ENCODE measurements at places on chromosomes 1 and 21.

- DNase-seq: no peak
Measured at GRCh38 chr1:185062710-185063370, 17.5 kb downstream of the RNF2 start.

GRCh38 chr1:36128126-36128904, 3.3 kb upstream of the COL8A2 start:
- DNase-seq: no peak

GRCh38 chr1:40750451-40750908, 33.1 kb upstream of the KCNQ4 start:
- no peak for DNase-seq

GRCh38 chr1:208449951-208450350, 205.8 kb upstream of the PLXNA2 start:
- no peak for DNase-seq

GRCh38 chr1:63818567-63819325, 44.9 kb downstream of the ROR1 start:
- DNase-seq: no peak

- DNase-seq: no peak
Measured at GRCh38 chr1:209428241-209428921, 155.1 kb upstream of the CAMK1G start.

DNA sequence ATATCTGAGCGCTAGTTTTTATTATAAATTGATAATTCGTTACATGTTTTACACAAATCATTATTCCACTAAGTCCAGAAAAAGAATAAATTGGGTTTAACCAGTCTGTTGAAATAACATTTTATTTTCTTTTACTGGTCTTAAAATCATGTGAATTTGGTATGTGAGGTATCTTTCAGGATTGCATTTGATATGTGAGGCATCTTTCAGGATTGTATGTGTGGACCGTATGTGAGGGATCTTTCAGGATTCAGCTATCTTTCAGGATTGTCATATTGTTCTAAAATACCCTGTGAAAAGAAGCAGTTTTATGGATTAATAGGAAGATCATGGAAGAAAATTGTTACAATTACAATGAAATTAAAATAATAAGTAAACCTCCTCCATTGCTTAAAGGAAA, 42.9 kb downstream of the USP25 start:
- DNase-seq: no peak

DNA sequence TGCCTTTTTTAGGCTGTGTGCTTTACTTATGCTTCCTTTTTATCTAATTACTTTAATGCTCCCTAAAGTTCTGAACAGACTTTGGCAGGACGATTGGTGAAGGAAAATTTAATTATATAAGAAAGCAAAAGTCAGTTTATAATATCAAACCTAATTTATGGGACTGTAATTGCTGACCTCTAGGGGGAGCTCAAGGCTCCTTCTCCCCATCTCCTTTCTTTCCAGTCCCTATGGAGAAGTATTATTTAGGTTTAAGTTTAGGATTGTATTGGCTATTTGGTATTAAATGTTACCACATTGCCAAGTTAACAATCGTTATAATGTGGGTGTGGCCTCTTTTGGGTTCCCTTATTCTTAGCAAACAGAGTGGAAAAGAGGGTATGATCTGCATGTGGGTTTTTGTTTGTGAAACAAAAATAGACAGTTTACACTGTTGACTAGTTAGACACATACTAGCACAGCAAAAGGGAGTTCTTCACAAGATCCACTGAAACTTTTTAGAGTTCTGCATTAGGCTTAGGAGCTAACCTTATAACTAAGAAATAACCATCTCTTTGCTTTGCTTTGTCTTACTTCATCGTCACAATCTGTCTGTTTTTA, 48.2 kb upstream of the TNFSF4 start:
- DNase-seq: peak; percentile 16

DNA sequence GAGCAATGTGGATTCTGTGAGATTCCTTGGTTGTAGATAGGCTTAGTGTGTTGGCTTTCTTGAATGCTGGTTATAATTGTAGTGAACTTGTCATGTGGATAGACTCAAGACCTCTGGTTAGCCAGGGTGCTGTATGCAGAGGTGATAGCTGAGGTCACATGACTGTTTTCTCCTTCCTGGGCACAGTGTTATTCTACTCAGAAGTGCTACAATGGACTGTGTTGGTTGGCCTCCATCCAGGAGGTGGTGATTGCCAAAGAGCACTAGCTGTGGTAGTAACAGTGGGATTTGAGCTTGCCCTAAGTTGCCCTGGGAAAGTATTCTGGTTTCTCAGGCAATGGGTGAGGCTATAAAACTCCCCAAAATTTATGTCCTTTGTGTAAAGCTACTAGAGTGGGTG, 71.6 kb downstream of the SH3BGR start:
- no peak for DNase-seq

GRCh38 chr1:64295136-64295535, 91.7 kb downstream of the UBE2U start:
- no peak for DNase-seq

GRCh38 chr1:71835442-71835813, 446.9 kb downstream of the NEGR1 start:
- no peak for DNase-seq

- no peak for DNase-seq
Measured at GRCh38 chr1:115364780-115365155, 26.7 kb upstream of the NGF start.

DNA sequence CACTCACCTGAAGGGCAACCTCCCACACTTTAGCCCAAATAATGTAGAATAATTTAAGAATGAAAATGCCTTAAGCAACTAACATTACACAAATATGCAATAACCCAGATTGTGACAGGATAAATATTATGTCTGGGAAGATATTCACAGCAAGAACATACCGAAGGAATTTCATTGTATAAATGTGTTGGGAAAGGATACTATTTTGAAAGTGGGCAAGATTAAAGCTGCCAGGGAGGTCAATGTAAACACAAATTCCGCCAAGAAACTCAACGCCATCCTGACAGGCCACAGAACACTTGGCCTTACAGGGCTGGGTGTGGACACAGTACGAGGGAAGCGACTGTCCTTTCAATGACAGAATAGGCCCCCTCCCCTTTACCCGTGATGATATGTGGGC, 173.3 kb downstream of the RUNX1 start:
- DNase-seq: no peak

- peak; percentile 64 for DNase-seq
Measured at GRCh38 chr1:168386949-168387586, 106.4 kb downstream of the TBX19 start.

- DNase-seq: no peak
Measured at GRCh38 chr1:175221557-175222175, 29.1 kb upstream of the KIAA0040 start.

DNA sequence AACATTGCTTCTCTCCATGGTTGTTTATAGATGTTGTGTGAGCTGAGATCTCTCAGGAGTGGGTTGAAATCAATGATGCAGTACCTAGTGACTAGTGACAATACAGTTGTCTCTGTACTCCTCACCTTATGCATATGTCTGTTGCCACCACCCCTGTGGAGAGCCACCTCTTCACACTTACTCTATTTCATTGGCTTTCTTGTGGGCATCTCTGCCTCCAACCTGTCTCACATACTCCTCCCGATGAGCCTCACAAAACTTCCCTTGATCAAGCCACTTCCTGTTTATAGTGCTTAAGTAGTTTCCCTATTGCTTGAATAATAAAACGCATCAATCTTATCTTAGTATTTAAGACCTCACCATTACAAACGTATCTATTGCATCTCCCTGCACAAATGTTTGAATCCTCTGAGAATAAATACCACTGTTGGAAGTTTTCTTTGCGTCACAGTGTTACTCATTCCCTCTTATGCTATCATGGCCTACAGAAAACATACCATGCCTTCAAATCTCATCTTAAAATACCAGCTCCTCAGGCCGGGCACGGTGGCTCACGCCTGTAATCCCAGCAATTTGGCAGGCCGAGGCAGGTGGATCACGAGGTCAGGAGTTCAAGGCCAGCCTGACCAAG, 54.7 kb upstream of the GREM2 start:
- no peak for DNase-seq

DNA sequence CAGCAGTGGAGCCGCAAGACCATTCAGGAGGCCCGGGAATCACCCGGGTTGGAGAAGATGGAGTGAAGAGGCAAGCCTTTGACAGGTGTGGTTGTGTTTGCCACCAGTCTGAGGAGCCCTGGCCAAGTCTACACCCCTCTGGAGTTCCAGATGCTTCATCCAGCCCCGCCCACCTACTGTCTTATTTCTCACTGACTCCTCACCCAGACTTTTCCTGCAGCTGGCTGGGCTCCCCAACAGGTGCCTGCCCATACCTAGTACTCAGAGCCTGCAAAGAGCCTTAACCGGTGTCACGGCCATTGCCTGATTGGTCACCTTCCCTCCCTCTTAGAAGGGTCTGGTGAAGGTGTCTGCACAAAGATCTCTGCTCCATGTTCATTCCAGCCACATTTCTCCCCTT, 16.0 kb downstream of the SLC9A1 start:
- no peak for DNase-seq

- DNase-seq: no peak
Measured at GRCh38 chr1:153560241-153560640, 5.4 kb downstream of the S100A2 start.

DNA sequence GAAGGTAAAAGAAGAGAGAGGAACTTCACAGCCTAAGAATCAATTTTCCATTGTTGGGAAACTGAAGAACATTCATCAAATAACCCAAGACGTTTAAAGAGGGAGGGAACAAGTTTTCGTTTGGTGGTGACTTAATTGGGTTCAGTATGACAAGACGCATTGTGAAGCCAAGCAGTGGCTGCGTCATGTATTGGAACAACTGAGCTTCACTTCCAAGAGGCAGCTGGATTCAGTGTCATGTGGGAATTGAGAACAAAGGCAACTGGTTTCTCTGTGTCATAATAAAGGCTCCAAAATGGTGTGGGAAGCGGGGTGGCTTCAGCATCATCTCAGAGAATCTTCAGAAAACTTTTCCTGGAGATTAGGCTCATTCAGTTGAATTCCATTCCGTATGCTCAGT, 29.8 kb upstream of the RC3H1 start:
- DNase-seq: no peak

DNA sequence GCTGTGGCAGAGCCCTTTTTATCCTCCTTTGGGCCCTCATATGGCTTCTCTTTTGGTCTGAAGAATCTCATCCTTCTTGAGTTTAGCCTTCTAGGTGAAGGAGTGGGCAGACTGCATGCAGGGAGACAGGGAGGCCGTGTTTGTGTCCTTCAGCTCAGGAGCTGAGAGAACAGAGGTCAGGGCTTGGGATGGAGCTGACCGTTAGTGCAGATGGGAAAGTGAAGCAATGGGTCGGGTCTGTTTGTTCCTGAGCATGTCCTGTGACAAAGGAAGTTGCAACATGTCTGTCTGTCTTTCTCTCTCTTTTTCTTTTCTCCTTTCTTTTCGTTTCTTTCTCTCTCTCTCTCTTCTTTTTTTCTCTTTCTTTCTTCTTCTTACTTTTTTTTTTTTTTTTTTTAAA, 14.9 kb downstream of the MAPKAPK2 start:
- no peak for DNase-seq

- DNase-seq: no peak
Measured at GRCh38 chr1:27601771-27602461, 2.0 kb downstream of the AHDC1 start.

GRCh38 chr1:40802078-40802741, 18.6 kb downstream of the KCNQ4 start:
- DNase-seq: peak; percentile 85

- DNase-seq: peak; percentile 64
Measured at GRCh38 chr1:212315907-212316306, 30.7 kb downstream of the PPP2R5A start.

GRCh38 chr1:247056071-247056470, 22.5 kb downstream of the ZNF670 start:
- DNase-seq: no peak

- no peak for DNase-seq
Measured at GRCh38 chr1:201475130-201475529, 6.1 kb upstream of the PHLDA3 start.

DNA sequence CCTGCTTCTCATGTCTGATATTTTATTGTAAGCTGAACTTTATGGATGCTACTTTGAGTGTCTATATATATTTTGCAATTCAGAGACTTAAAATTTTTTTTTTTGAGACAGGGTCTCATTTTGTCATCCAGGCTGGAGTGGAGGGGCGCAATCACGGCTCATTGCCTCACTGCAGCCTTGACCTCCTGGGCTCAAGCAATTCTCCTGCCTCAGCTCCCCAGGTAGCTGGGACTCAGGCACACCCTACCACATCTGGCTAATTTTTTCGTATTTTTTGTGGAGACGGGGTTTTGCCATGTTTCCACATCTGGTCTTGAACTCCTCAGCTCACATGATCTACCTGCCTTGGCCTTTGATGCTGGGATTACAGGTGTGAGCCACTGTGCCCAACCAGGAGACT, 8.4 kb downstream of the ZYG11A start:
- no peak for DNase-seq

GRCh38 chr1:20711285-20712214, 6.3 kb downstream of the KIF17 start:
- no peak for DNase-seq

- no peak for DNase-seq
Measured at GRCh38 chr1:44151332-44151731, 9.9 kb upstream of the KLF18 start.

Data from activated CD4-positive, alpha-beta T cell treated with anti-CD3 and anti-CD28 coated beads, Interleukin-10, Interleukin-2, amounts not matched to agents 100 ng/mL and 50 ng/mL, durations not matched to agents 16 hours and 8 hours (primary cell).